ENCODE measurements at places on chromosomes 12 and 14.

DNA sequence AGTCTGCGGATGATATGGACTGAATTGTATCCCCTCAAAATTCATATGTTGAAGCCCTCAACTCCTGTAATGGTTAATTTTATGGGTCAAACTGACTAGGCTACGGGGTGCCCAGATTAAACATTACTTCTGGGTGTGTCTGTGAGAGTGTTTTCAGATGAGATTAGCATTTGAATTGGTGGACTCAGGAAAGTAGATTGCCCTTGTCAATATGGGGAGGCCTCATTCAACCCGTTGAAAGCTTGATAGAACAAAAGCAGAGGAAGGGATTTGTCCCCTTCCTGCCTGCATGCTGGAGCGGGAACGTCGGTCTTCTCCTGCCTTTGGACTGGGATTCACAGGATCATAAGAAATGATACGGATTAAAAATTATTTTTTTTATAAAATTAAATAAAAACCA lies 84.5 kb downstream of the BBS10 start:
- no peak for DNase-seq

DNA sequence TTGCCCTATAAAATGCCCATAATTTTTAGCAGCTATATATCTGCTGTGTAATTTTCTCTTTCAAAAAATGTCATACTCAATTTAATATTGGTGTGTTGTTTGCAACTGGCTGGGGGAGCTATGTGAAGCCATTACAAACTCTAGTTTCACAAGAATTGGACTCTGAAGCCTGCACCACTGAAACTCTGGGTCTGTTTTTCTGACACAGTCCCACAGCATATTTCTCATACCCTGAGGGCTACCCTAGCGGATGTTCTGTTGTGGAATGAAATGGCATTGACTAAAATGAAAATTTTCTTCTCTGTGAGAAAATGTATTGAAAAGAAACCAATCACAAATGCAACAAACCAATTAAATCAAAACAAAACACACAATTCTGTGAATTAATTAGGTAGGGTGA lies 284.6 kb upstream of the NPAS3 start:
- DNase-seq = no peak

DNA sequence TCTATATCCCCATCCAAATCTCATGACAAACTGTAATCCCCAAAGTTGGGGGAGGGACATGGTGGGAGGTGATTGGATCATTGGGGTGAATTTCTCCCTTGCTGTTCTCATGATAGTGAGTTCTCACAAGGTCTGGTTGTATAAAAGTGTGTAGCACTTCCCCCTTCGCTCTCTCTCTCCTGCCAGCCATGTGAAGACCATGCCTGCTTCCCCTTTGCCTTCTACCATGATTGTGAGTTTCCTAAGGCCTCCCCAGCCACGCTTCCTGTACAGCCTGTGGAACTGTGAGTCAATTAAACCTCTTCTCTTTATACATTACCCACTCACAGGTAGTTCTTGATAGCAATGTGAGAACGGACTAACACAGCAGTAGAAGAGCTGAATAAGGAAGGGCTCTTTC lies 62.6 kb upstream of the VASH1 start:
- peak; percentile 67 for DNase-seq

- DNase-seq = no peak
Measured at GRCh38 chr12:5691943-5692342, 253.1 kb downstream of the ANO2 start.

DNA sequence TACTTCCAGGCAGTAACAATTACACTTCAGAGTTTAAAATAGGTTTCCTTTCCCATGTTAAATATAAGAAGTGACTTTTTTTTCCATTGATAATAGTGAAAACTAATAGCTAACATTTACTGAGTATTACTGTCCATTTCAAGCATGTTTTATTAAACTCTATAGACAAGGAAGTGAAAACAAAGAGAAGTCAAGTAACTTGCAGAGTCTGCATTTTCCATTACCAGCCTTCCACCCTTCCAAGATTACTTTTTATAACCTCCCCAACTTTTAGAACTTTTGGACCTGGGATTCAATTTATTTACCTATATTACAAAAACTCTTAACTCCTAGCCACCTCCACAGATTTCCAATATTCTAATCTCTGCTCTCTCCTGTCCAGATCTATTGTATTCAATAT lies 67.7 kb downstream of the SEC23A start:
- no peak for DNase-seq

DNA sequence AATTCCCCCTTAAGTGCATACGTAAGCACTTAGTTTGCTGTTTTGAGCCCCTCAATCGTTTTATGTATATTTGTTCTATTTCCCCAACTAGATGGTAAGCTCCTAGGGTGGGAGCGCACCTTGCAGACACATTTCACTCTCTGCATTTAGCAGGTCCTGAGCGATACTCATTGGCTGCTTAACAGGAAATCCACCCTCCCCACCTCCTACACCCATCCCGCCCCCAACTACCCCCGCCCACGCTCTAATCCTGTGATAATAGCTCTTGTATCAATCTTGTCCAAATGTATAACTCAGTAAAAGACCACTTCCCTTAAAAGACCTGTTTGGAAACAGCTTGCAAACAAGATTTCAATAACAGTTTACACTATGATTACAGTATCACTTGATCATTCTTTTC lies 8.1 kb downstream of the LPAR5 start:
- no peak for DNase-seq

DNA sequence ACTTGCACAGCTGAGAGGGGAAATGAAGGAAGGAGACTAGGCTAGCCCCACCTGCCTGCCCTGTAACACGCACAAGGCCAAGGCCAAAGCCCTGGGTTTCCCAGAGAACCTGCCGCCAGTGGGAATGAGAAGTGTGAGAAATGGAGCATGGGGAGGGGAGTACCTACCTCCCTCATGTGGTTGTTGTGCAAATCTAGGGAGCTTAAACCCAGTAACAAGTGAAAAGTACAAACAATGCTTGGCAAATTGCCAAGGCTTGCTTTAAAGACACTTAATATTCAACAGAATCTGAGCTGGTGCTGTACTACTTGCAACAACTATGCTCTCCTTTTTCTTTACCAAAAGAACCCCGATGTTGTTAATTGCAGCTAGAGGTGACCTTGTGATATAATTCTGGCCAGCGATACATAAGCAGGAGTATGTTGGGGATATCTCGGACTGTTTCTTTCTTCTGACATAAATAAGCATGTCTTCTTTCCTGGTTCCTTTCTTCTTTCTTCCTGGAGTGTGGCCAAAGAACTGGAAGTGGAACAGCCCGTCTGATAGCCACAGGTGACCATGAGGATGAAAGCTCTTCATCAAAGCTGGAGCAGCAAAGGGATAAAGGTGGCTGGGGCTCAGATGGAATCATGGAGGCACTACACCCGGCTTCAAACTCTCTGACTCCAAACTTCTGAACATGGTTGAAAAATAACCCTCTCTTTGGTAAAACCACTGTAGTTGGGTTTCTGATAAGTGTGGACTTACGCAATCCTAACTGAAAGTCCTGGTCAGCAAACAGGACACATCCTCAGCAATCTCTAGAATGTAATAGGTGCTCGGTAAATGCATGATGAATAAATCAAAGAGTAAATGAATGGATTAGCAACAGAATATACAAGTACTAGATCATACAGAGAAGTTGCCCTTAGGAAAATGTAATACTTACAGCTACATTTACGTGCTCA lies 207.9 kb downstream of the NUAK1 start:
- no peak for DNase-seq

GRCh38 chr14:67440513-67440912 lies 28.5 kb upstream of the PLEK2 start:
- DNase-seq = no peak

- no peak for DNase-seq
Measured at GRCh38 chr14:46519121-46519520, 132.5 kb downstream of the RPL10L start.

DNA sequence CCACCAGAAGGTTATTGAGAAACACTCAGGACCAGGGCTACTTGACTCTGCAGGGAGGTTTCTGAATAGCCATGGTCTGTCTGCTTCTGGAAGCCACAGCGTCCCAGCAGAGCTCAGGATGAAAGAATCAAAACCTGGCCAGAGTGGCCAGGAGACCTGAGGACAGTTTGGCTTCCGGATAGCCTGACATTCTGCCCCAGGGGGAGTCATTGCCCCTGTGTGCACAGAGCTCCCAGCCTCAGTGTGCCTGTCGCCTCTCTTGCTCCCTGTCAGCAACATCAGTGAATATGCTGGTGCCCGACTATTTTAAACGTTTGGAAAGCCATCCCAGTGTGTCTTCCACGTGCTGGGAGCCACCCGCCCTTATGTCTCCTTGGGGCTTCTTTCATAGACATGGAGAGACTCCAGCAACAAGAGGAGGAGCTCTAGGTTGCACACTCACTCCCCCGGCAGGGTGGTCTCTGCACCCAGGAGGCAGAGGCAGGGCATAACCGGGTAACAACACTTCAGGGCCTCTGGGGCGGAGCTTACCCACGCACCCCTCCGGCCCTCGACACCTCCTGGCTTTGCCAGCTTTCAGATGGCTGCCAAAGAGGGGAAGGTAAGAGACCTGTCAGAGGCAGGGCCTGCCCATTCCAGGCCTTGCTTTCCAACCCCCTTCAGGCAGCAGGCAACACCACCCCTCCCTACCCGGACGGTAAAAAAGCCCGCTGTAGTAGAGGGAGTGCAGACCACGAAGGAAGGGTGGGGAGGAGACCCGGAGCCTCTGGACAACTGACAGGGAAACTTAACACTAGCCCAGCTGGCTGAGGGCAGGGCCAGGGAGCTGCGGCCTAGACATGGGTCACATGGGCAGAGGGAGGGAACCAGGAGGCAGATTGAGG lies 19.0 kb upstream of the SLC6A12 start:
- no peak for DNase-seq

DNA sequence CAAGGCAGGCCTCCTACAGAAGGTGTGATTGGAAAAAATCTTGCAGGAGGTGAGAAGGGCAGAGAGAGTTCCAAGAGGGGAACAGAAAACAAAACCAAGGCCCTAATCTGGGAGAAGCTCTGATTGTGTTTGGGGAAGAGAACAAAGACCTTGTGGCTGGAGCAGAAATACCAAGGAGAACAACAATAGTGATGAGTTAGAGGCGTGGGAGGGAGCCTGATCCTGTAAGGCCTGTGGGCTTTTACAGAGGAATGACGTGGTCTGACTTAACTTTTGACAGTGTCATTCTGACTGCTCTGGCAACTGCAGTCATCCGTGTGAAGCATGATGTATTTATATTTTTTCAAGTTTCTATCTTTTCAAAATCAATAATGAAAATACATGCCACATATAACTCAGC lies 200.6 kb downstream of the ANO4 start:
- peak; percentile 46 for DNase-seq

GRCh38 chr12:27009881-27010301 lies 4.3 kb downstream of the TM7SF3 start:
- no peak for DNase-seq

DNA sequence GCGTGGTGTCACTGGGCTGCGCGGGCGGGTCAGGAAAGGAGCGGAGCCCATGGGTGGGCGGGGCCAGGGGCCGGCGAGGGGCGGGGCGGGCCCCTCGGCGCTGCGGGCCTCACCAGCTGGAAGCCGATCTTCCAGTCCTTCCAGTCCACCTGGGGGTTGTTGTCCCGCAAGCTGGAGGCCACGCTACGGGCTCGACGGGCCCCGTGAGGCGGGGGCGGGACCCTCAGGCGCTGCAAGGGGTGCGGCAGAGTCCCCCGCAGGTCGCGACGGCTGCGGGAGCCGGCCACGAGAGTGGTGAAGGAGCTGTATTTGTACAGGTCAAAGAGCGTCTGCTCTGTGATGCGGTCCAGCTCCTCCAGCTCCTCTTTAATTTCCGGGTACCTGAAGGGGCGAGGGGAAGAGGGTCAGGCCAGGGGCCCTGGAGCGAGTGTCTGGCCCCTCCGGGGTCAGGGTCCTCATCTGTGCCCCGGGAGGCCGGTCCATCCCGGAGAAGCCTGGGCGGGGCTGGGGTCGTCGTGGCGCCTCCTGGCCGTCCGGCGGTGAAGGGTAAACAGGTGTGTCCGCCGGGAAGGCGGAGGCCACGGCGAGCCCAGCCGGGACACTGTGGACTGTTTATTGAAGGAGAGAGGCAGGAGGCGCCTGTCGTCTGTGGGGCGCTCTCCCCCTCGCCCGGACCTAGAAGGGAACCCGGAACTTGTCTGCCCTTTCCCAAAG lies 11.9 kb downstream of the SCNN1A start:
- DNase-seq = peak; percentile 90

DNA sequence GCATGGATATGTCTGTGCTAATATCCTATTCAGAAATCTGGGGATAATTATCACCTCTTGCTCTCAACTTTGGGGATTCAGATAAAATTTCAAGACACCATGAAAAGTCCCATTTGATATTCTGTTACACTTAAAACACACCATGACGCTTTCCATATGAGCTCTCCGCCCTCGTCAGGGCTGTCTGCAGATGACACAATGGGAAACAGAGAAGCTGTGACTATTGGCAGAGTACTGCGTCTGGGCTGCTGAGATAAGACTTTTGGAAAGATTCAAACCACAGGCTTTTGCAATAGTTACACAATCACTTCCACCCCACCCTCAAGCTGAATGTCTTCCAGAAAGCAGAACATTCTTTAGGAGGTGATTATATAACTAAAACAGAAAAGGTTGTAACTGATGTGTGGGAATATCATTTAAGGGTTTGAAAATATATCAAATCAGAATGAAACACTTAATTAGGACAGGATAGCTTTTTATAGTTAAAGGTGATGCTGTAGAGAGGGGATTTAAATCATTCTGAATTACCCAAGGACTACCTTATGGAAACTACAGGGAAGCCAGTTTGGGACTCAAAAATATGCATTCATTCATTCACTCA lies 75.3 kb upstream of the TMPO start:
- peak; percentile 99 for DNase-seq

- DNase-seq = no peak
Measured at GRCh38 chr12:6551496-6552139, 4.2 kb downstream of the IFFO1 start.

GRCh38 chr12:123717350-123717749 lies 5.2 kb downstream of the ATP6V0A2 start:
- no peak for DNase-seq

GRCh38 chr12:1047898-1048660 lies 57.1 kb downstream of the ERC1 start:
- peak; percentile 89 for DNase-seq

Measured in inflammatory macrophage (primary cell).